PC-3 (cell line): ENCODE measurements at places on chromosomes 6 and 20. TPM values are rescaled to one million over a fixed set of nuclear protein-coding genes. Genes with fewer than 3 reads are reported as not detected.

The RTEL1 gene
- total RNA-seq, result 43.0 and 56.2 TPM in 2 replicates

The PPIL6 gene
- 0.62 and 2.1 TPM in 2 replicates for total RNA-seq

The PNRC1 gene
- 9.3 and 12.7 TPM in 2 replicates for total RNA-seq

The MRPL18 gene
- total RNA-seq, result 123 and 155 TPM in 2 replicates

The HLA-DOB gene
- total RNA-seq, result 0.29 and 0.63 TPM in 2 replicates

The BCAS1 gene
- total RNA-seq, result 0.18 and 0.35 TPM in 2 replicates

The KHDC1 gene
- total RNA-seq, result 5.1 and 7.9 TPM in 2 replicates

The PROKR2 gene
- total RNA-seq, result not detected in 2 replicates

The BCAS4 gene
- 49.9 and 56.9 TPM in 2 replicates for total RNA-seq

The RMND1 gene
- total RNA-seq, result 13.9 and 20.8 TPM in 2 replicates

The ZNF334 gene
- 0.52 and 0.58 TPM in 2 replicates for total RNA-seq

The ERVFRD-1 gene
- total RNA-seq, result not detected in 2 replicates

The LIME1 gene
- 17.3 and 18.6 TPM in 2 replicates for total RNA-seq

The RAET1G gene
- total RNA-seq, result 1.5 and 2.0 TPM in 2 replicates

The TBC1D20 gene
- total RNA-seq, result 24.2 and 26.3 TPM in 2 replicates

The GSTA2 gene
- not detected in 2 replicates for total RNA-seq

The ZNF311 gene
- 0.04 and 0.40 TPM in 2 replicates for total RNA-seq

The YWHAB gene
- total RNA-seq, result 116 and 118 TPM in 2 replicates

The MEI4 gene
- total RNA-seq, result not detected in 2 replicates

The ADGRB3 gene
- total RNA-seq, result 0.11 and 0.23 TPM in 2 replicates

The BANF2 gene
- total RNA-seq, result not detected in 2 replicates

The SPO11 gene
- total RNA-seq, result not detected in 2 replicates
